ENCODE measurements at places on chromosomes 3 and 15. TPM values are rescaled to one million over a fixed set of nuclear protein-coding genes. Genes with fewer than 3 reads are reported as not detected.

DNA sequence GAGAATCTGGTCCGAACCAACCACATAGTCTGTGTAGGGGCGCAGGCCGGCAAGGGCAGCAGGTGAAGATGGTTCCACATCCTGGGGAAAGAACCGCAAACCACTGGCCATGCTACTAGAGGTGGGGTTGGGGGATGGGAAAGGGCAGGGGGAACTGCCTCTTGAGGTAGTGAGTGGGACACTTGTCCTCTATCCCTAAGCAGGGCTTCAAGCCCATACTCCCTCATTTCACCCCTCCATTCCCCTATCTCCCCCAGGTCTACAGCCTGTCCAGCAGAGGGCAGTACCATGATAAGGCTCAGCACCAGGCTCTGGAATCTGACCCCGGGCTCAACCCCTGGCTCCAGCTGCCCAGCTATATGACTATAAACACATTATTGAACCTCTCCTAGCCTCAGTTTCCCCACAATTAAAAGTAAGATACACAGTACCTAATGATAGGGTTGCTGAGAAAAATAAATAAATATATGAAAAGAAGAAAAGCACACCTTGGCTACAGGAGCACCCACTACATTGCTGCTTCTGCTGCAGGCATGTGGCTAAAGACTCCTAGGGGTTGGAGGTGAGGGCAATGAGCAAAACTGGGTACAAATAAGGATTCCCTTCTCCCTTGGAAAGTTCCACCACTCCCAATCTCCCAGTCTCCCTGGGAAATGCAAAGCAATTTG is 6.3 kb downstream of the GORASP1 start:
- no peak for DNase-seq

- no peak for DNase-seq
Observed at GRCh38 chr3:46020766-46021510, 6.3 kb downstream of the XCR1 start.

Gene OR5K2
- not detected for polyA plus RNA-seq

GRCh38 chr3:58772462-58772861 is 105.9 kb upstream of the FAM3D start:
- DNase-seq, result no peak

- DNase-seq, result no peak
Observed at GRCh38 chr15:32982001-32982400, 212.5 kb downstream of the FMN1 start.

Gene RTP1
- not detected for polyA plus RNA-seq

Measured in muscle of arm (tissue), 14 donors.